ENCODE measurements at places on chromosomes 11 and 22.

- no peaks in the 10 kb centered on the region for H3K36me3 ChIP-seq
- H3K4me3 ChIP-seq, result no peak overlapping the region
- H3K27ac ChIP-seq, result no peak overlapping the region
- DNase-seq, result no peak
Measured at GRCh38 chr11:9615031-9615451, 41.6 kb downstream of the WEE1 start.

DNA sequence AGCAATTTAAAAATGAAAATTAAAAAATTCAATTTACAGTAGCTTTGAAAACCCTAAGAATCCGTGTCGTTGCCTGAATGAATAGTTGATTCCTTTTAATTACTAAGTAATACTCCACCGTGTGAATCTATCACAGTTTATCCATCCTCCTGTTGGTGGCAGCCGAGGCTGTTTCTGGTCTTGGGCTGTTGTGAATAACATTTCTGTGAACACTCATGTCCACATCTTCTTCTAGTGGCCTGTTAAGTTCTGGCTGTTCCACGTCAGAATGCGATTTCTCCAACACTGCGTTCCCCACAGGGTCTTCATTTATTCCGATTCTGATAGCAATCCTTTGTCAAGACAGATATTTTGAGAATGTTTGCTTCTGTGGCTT, 223.0 kb downstream of the TBC1D22A start:
- no peak for DNase-seq
- no peak overlapping the region for H3K27ac ChIP-seq
- H3K36me3 ChIP-seq, result no peaks in the 10 kb centered on the region
- H3K4me1 ChIP-seq, result no peaks in the 10 kb centered on the region
- no peak overlapping the region for H3K4me3 ChIP-seq

GRCh38 chr11:28011813-28012212, 96.1 kb downstream of the KIF18A start:
- H3K36me3 ChIP-seq, result no peaks in the 10 kb centered on the region
- H3K27me3 ChIP-seq, result no peaks in the 10 kb centered on the region
- H3K27ac ChIP-seq, result no peak overlapping the region
- H3K4me1 ChIP-seq, result no peaks in the 10 kb centered on the region

DNA sequence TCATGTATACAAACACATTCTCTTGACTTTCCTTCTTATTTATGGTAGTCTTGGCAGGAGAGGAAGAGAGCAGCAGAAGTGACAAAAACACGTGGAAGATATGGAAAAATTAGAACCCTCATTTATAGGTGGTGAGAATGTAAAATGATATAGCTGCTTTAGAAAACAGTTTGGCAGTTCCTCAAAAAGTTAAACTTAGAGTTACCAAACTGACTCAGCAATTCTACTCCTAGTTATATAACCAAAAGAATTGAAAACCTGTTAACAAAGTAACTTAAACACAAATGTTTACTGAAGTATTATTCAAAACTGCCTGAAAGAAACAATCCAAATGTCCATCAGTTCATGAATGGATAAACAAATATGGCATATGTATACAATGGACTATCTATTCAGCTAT, 16.8 kb downstream of the NUCB2 start:
- H3K36me3 ChIP-seq, result peaks cover 7% of the 10 kb centered on the region
- no peak for DNase-seq
- no peaks in the 10 kb centered on the region for H3K4me1 ChIP-seq
- H3K27me3 ChIP-seq, result no peaks in the 10 kb centered on the region
- H3K4me3 ChIP-seq, result no peak overlapping the region

DNA sequence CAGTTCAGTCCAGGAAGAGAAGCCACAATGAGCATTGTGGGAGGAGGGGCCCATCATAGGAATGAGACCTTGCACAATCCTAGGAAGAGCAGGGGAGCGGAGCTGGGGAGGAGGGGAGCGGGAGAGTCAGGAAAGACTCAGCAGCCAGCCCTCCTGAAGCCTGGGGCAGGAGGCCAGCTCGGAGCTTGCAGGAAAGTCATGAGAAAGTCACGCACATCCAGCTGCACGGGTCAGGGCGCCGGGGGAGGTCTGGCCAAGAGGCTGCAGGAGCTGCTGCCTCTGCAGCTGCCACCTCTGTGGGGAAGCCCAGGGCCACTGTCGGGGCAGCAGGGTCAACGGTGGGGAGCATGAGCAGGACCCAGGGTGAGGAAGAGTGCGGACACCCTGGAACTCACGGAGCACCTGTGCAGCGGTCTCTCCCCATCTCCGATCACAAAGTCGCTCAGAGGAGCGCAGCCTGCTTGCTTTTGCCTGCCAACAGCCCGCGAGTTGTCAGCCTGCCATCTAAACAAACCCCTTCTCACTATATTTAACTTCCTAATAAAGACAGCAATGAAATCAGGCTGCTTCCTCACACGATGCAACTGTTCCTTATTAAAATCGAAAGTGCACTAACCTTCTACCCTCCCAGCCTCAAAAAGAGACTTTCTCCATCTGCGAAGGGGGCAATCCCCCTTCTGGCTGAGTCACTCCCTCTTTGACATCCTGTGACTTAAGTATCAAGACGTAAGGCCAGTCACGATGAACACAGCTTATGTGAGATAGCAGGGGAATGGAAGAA, 52.9 kb upstream of the RTL6 start:
- H3K36me3 ChIP-seq, result no peaks in the 10 kb centered on the region
- H3K4me1 ChIP-seq, result peaks cover 3% of the 10 kb centered on the region
- H3K27ac ChIP-seq, result no peak overlapping the region
- no peak overlapping the region for H3K4me3 ChIP-seq
- H3K27me3 ChIP-seq, result peaks cover 23% of the 10 kb centered on the region
- no peak for DNase-seq

DNA sequence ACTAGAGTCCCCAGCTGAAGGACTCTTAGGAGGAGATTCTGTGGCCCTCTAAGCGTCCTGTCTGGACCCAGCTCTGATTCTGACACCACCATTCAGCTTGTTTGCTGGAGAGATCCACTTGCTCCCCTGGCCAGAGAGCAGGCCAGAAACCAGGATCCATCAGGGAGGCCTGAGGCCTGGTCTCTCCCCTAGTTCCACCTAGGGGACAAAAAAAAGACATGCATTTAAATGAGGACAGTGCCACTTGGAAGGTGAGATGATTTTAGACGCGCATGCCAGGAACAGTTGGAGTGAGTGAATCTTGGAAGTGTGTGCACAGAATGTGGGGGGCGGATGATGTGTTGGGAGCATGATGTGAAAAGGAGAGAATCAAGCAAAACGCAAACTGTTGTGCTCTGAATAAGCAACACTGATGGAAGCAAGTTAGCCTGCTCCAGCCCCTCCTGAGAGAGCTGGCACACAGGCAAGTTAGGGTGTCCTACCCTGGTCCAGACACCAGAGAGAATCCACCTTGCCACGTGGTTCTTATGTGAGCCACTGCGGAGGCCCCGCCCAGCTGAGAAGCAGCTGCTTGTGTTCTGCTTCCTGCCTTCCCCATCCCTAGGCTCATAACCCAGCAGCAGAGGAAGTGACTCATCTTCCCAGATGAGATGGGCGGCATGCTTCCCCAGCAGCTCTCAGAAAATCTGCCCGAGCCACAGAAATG, 8.0 kb upstream of the SLCO2B1 start:
- no peak overlapping the region for H3K4me3 ChIP-seq
- DNase-seq, result no peak
- no peaks in the 10 kb centered on the region for H3K4me1 ChIP-seq

GRCh38 chr11:17782145-17782544, 47.6 kb downstream of the KCNC1 start:
- no peak overlapping the region for H3K4me3 ChIP-seq
- no peaks in the 10 kb centered on the region for H3K27me3 ChIP-seq
- no peaks in the 10 kb centered on the region for H3K36me3 ChIP-seq
- DNase-seq, result no peak

DNA sequence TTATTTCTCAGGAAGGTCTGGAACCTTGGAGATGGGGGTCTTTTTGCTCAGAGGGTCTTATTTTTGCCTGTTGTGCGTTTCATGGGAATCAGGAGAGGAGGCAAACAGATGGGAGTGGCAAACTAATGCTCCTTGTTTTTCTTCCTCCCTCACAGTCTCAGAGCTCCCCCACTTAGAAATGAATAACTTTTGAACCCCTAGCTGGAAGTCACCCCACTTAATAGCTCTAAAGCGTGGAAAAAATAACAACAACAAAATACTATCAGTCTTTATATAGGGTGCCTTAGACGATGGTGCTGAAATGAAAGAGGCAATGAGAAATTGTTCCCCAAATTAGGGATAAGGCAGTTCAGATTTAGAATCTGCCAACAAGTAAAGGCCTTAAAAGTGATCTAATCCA, 76.8 kb upstream of the BDNF start:
- H3K27ac ChIP-seq, result no peak overlapping the region
- no peaks in the 10 kb centered on the region for H3K4me1 ChIP-seq
- H3K4me3 ChIP-seq, result no peak overlapping the region
- no peaks in the 10 kb centered on the region for H3K27me3 ChIP-seq
- DNase-seq, result no peak
- no peaks in the 10 kb centered on the region for H3K36me3 ChIP-seq

- no peak for DNase-seq
- H3K36me3 ChIP-seq, result no peaks in the 10 kb centered on the region
- H3K27ac ChIP-seq, result no peak overlapping the region
Measured at GRCh38 chr11:1778141-1778911, 14.6 kb upstream of the CTSD start.

- H3K4me1 ChIP-seq, result peaks cover 2% of the 10 kb centered on the region
- H3K27ac ChIP-seq, result no peak overlapping the region
- no peak for DNase-seq
- H3K27me3 ChIP-seq, result peaks cover 92% of the 10 kb centered on the region
Measured at GRCh38 chr22:22157348-22157725, 87.2 kb upstream of the VPREB1 start.

- no peaks in the 10 kb centered on the region for H3K27me3 ChIP-seq
- peaks cover 34% of the 10 kb centered on the region for H3K4me1 ChIP-seq
- no peaks in the 10 kb centered on the region for H3K36me3 ChIP-seq
- DNase-seq, result no peak
- H3K27ac ChIP-seq, result no peak overlapping the region
Measured at GRCh38 chr11:8867035-8867434, 44.0 kb upstream of the AKIP1 start.

- no peak overlapping the region for H3K4me3 ChIP-seq
- no peak overlapping the region for H3K27ac ChIP-seq
- no peaks in the 10 kb centered on the region for H3K4me1 ChIP-seq
- peaks cover 6% of the 10 kb centered on the region for H3K27me3 ChIP-seq
- DNase-seq, result no peak
Measured at GRCh38 chr22:50633086-50633485, 5.1 kb upstream of the ARSA start.

DNA sequence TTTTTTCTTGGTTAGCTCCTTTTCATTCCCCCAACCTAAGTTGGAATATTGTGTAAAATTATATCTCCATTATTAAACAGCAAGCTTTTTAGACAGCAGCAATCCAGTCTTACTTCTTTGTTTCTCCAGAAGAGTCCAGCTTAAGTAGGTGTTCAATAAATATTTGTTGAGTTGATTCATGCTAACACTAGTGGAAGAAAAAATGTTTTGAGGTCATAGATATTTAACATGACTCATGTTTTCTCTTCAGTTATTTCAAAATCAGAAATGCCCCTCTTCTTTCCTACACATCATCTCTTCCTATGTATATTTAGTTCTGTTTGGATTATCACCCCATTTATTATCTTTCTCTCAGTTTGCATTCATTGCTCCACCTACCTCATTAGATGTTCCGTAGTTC, 20.3 kb downstream of the CCDC83 start:
- no peak for DNase-seq
- H3K27ac ChIP-seq, result no peak overlapping the region
- H3K4me1 ChIP-seq, result no peaks in the 10 kb centered on the region

DNA sequence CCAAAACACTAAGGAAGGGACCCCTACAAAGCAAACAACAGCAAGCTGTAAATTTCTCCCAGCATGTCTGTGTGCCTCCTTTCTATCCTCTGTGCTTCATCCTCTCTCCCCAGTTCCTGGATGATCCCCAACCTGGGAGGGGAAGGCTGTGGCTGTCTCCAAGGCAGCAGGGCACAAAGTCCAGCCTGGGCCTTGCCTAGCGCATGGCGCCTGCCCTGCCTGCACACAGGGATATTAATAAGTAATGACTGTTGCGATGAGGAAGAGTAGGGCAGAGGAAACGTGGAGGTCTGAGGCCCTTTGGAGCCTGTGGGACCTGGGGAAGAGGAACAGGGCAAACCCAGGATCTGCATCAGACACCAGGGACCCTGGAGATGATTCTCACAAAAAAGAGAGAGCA, 2.0 kb downstream of the USH1C start:
- no peak for DNase-seq
- peaks cover 6% of the 10 kb centered on the region for H3K4me1 ChIP-seq
- H3K36me3 ChIP-seq, result no peaks in the 10 kb centered on the region
- no peak overlapping the region for H3K27ac ChIP-seq
- no peak overlapping the region for H3K4me3 ChIP-seq

- no peak for DNase-seq
- H3K27ac ChIP-seq, result no peak overlapping the region
- no peaks in the 10 kb centered on the region for H3K27me3 ChIP-seq
- no peaks in the 10 kb centered on the region for H3K36me3 ChIP-seq
- H3K4me3 ChIP-seq, result no peak overlapping the region
Measured at GRCh38 chr11:70908223-70908622, 344.2 kb downstream of the SHANK2 start.

GRCh38 chr11:134529212-134530096, 117.4 kb upstream of the B3GAT1 start:
- no peak overlapping the region for H3K4me3 ChIP-seq
- H3K4me1 ChIP-seq, result peaks cover 29% of the 10 kb centered on the region
- no peak overlapping the region for H3K27ac ChIP-seq
- no peaks in the 10 kb centered on the region for H3K27me3 ChIP-seq

Data from neural progenitor cell (in vitro differentiated cells).